NB4 (cell line): ENCODE measurements at places on chromosomes 2 and 18.

- peak; percentile 27 for DNase-seq
These were observed 375.7 kb downstream of the EIPR1 start for GRCh38 chr2:3001615-3002560.

DNA sequence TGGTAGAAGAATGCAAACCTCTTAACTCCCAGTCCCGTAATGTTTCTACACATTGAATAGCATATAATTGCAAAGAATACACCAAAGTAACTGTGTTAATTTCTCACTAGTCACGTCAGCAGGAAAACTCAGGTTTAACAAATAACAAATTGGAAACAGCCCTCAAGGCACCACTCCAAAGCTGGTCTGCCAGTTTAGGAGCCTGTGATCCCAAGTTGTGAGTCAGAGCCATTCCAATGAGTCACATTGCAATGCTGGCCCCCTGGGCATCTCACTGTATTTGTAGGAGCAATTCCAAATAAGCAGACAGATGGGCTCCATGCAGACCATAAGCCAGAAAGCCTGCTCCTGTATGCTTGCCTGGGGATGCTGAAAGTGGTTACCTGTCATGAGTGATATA is 143.2 kb upstream of the SETBP1 start:
- no peak for DNase-seq

GRCh38 chr2:188966728-188967440 is 7.3 kb upstream of the COL3A1 start:
- DNase-seq: no peak

DNA sequence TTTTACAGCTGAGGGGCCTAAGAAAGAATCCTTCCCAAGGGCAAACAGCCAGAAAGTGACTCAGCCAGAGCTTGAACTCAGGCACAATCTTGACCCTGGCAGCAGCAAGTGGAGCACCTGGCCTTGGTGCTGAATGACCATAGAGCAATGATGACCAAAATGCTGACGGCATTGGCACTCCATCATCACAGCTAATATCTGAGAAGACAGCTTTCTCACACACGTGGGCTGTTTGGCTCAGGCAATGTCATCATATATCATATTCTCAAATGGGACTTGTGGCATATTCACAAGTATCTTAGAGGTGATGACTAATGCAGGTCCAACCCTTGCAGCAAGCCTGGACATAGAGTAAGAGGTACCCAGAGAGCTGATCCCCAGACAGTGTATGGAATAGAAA is 443.9 kb upstream of the MYT1L start:
- DNase-seq: no peak

DNA sequence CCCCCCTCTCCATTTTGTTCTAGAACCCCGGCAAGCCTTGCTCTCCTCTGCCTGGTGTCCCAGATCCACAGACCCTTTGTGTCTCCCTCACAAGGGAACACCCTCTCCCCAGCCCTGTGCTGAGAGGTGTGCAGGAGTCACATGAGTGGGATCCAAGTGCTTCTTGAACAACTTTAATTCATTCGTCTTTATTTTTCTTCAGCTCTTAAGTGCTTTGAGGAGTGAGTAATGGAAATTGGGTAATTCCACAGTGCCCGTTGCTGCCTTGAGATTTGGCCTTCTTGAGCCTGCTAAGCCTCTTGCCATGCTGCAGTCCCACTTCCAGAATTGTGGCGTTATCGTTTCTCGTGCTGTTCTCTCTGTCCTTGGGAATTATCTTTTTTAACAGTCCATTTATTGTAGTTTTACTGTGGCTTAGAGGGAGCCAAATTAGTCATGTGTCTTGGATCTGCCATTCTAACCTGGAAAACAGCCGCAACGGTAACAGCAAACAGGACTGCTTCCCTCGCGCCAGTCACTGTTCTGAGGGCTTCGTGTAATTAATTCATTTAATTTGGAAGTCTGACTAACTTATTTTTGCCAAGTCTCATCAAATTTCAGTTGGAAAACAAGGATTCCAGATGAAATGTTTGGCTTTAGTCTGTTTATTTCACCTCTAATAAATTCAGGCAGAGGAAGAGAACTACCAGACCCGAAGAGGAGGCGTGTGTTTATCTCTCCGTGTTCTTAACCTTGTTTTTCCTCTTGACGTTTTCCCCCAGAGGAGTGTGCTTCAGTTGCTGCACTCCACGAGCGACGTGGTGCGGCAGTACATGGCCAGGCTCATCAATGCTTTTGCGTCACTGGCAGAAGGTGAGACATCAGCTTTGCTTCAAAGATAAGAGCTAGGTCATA is 72.0 kb downstream of the ARMC9 start:
- DNase-seq: no peak

GRCh38 chr2:53033411-53033810 is 734.2 kb upstream of the CHAC2 start:
- no peak for DNase-seq

- DNase-seq: no peak
These were observed 37.7 kb upstream of the MMADHC start for GRCh38 chr2:149625271-149625670.

- DNase-seq: no peak
These were observed 41.4 kb downstream of the PRKD3 start for GRCh38 chr2:37283207-37283606.

GRCh38 chr2:86028766-86029381 is 76.8 kb downstream of the POLR1A start:
- DNase-seq: no peak

GRCh38 chr2:120352696-120353590 is 7.0 kb downstream of the INHBB start:
- no peak for DNase-seq

- no peak for DNase-seq
These were observed at the start of gene NXPH2 for GRCh38 chr2:138779781-138780445. Gene NXPH2, minus strand, starts transcription at chr2:138780390. Its CDS starts 149 bp downstream, at chr2:138780241.

- DNase-seq: no peak
These were observed 249.7 kb upstream of the OSR1 start for GRCh38 chr2:19607931-19608771.

GRCh38 chr18:7572822-7573221 is 5.7 kb downstream of the PTPRM start:
- DNase-seq: no peak

- no peak for DNase-seq
These were observed 24.2 kb downstream of the PRPF40A start for GRCh38 chr2:152693033-152693432.

GRCh38 chr2:105746177-105747080 is 1.7 kb downstream of the NCK2 start:
- peak; percentile 59 for DNase-seq

DNA sequence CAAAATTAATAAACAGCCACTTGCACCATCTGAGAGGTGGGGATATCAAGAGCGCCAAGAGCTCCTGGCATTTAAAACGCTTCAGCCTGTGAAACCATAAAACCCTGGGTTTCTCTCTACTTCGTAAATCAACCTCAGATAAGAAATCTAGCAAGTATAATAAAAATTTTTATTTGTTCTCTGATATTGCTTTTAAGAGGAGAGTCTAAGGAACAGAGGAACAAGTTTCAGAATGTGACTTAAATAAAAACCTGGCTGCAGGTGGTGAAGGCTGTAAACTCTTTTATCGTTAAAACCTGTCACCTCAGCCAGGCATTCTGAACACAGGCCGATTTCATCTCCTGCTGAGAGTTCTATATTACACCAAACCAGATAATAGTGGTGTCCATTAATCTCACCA is 9.9 kb downstream of the DYTN start:
- DNase-seq: no peak

GRCh38 chr18:34322365-34323289 is 97.9 kb upstream of the NOL4 start:
- peak; percentile 62 for DNase-seq

DNA sequence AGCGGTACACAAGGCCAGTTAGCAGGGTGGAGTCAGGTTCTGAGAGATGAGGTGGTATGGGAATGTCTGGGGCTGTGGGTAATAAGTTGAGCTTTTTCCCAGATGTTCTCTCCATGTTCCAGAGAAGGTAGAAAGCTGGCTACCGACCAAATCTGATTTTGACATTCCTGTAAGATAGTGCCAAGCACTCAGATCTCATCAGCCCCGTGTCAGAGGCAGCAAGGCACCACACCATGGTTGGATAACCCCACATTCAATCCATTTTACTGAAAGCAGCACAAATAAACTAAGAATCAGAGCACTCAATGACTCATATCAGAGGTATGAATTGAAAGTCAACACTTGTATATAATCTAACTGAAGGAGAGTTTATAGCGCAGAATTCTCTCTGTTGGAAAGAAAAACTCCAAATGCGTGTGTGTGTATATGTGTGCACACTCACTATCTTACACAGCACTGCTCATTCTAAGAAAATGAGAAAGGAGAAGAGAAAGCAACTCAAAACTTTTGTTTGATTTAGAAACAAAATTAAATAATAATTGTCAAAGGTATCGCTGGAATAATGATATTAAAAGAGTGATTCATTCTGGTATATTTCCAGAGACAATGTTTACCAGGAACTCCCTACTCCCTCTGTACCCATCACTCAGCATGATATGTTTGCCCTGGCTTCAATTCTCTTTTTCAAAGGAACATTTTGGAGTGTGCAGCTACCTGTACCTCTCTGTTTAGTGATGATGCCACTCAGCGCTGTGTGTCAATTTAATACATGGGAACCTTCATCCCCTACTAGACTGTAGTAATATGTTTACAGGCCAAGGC is 375.1 kb upstream of the ID2 start:
- DNase-seq: no peak

GRCh38 chr18:40415821-40416220 is 1539.2 kb upstream of the PIK3C3 start:
- no peak for DNase-seq

DNA sequence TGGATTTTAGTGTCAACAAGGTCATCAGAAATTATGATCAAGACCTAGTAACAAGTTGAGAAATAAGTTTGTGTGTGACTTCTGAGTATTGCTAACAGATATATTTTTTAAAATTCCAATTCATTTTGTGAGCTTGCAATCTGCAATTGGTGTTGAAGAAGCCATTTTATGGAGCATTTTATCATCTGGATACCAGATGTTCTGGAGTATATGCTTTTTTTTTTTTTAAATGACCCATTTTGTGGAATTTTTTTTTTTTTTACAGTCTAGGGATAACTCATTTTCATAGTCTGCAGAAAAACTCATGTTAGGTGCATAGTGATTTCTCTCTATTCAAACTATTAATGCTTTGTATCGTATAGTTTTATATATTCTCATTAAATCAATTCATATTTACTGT is 12.6 kb downstream of the QPCT start:
- no peak for DNase-seq

DNA sequence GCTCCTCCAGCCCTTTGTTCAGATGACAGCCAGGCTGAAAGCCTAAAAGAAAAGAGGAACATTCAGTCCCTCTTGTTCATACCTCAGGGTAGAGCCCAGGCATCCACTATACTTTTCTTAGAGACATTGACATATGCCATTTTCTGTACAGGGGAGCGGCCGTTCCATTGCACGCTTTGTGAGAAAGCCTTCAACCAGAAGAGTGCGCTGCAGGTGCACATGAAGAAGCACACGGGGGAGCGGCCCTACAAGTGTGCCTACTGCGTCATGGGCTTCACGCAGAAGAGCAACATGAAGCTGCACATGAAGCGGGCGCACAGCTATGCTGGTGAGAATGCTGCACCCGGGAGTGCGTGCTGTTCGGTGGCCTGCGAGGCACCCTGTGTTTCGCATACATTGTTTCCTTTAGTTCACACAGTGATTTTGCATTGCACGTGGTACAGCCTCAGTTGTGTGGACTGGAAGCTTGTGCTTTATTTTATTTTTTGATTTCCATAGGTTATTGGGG is 138.2 kb downstream of the ZNF236 start:
- DNase-seq: peak; percentile 15

GRCh38 chr2:55498582-55498981 is 20.9 kb upstream of the CFAP36 start:
- no peak for DNase-seq

DNA sequence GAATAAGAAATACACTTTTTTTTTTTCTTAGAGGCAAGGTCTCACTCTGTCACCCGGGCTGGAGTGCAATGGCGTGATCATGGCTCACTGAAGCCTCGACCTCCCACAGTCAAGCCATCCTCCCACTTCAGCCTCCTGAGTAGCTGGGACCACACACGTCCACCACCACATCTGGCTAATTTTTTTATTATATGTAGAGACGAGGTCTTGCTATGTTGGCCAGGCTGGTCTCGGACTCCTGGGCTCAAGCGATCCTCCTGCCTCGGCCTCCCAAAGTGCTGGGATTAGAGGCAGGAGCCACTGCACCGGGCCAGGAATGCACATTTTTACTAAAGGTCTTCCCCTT is 2.4 kb downstream of the TGOLN2 start:
- DNase-seq: no peak

- no peak for DNase-seq
These were observed 50.1 kb upstream of the WDR75 start for GRCh38 chr2:189391201-189391600.

DNA sequence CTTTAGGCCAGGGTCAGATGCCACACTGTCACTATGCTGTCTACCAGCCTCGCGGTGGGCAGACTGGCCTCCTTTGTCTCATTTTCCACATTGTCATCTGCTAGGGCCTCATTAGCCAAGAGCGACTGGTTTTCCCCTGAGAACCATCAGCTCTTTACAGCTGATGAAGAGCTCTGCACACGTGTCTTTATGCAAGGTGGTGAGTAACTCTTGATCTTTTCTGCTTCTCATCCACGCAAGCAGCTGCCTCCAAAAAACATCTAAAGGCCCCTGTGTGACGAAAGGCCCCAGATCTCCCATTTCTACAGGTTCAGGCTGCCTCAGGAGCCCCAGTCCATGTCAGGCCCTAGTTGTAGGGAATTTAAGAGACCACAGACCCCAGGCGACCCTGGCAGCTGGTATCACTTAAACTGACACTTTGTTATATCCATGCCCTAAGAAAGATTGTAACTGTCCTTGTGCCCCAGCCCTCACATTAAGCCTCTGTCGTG is 52.9 kb downstream of the DPYSL5 start:
- DNase-seq: peak; percentile 11

- no peak for DNase-seq
These were observed 364.4 kb upstream of the CYRIA start for GRCh38 chr2:17030047-17030446.

DNA sequence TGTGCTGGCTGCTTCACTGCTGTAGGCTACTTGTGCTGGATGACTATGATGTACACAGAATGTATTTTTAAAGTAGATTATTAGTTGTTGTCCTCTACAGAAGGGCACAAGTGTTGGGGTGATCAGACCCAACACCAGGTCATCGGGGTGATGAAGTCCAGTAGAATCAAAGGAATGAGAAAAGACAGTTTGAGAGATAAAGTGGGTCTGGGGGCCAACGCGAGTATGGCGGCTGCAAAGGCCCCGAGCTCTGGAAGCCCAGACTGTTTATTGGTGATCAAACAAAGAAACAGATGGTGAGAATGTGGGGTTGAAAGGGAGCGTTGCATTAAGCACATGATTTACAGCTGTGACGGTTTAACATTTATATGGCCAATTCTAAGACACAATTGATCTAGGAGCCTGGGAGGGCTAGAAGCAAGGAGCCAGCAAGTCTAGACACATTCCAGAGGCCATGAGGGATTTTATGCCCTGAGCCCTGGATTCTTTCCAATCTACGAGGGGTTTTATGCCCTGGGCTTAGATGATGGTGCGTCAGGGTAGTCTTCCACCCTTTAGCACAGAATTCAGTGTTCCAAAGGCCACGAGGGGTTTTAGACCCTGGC is 153.5 kb downstream of the AGPS start:
- no peak for DNase-seq

- DNase-seq: no peak
These were observed 241.6 kb downstream of the PIEZO2 start for GRCh38 chr18:10907749-10908148.

- peak; percentile 34 for DNase-seq
These were observed 239.0 kb downstream of the CCDC178 start for GRCh38 chr18:33201509-33201926.
